Activated T-cell treated with anti-CD3 and anti-CD28 coated beads, Interleukin-2, amount 50 U/mL, for 48 hours (primary cell): ENCODE measurements at places on chromosomes 16 and 17.

GRCh38 chr16:1177750-1178149 is 24.8 kb downstream of the CACNA1H start:
- no peak for DNase-seq

DNA sequence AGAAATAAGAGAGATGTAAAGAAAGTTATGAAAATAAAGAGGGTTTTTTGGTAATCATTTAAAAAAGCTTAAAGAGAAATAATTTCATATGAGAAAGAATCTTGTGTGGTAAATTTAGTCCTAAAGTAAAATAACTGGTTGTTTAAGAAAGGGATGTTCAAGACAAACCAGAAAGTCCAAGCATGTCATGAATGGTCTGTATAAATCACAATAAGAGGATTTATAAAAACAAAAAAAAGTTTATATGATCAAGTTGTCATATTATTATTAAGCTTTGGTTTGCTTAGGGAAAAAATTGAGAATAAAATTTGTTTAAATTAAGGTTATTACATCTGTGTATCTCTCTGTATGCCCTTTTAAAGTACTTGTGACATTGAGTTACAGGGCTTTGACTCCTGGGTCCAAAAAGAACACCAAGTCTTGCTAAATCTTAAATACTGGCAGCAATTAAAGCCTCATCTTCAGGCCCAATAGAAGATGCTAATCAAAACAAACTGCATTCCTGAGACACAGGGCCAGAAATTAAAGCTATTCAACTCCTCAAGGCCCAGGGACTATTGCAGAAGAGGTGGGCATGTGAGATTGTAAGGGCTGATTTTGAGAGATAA is 15.6 kb upstream of the TRIM25 start:
- no peak for DNase-seq

DNA sequence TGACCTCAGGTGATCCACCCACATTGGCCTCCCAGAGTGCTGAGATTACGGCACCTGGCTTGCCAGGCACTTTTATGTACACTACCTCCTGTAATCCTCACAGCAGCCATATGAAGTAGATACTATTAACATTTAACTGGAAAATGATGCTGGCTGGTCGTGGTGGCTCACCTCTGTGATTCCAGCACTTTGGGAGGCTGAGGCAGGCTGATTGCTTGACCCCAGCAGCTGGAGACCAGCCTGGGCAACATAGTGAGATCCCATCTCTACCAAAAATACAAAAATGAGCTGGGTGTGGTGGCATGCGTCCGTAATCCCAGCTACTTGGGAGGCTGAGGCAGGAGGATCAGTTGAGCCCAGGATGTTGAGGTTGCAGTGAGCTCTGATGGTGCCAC is 2.0 kb upstream of the MAPK3 start:
- DNase-seq, result no peak

DNA sequence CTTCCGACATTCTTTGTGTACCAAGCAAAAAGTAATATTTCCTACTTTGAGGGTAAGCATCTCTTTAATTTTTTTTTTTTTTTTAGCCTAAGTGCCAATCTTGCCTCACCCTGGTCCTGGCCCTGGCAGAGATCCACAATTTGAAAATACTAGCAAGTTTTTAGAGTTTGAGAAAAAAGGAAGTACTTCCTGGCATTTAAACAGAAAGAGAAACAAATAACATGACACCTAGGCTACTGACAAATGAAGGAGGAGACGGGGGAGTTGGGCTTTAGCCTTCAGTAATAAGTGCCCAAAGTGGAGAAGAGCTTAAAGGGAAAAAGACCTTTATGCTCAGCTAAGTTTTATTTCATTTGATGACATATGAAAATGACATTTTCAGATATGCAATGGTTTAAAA is 92.8 kb downstream of the HS3ST3A1 start:
- DNase-seq, result no peak

- DNase-seq, result no peak
Measured at GRCh38 chr16:19315889-19316433, 30.4 kb downstream of the CLEC19A start.

- no peak for DNase-seq
Measured at GRCh38 chr17:15920758-15921239, 24.1 kb upstream of the ADORA2B start.

DNA sequence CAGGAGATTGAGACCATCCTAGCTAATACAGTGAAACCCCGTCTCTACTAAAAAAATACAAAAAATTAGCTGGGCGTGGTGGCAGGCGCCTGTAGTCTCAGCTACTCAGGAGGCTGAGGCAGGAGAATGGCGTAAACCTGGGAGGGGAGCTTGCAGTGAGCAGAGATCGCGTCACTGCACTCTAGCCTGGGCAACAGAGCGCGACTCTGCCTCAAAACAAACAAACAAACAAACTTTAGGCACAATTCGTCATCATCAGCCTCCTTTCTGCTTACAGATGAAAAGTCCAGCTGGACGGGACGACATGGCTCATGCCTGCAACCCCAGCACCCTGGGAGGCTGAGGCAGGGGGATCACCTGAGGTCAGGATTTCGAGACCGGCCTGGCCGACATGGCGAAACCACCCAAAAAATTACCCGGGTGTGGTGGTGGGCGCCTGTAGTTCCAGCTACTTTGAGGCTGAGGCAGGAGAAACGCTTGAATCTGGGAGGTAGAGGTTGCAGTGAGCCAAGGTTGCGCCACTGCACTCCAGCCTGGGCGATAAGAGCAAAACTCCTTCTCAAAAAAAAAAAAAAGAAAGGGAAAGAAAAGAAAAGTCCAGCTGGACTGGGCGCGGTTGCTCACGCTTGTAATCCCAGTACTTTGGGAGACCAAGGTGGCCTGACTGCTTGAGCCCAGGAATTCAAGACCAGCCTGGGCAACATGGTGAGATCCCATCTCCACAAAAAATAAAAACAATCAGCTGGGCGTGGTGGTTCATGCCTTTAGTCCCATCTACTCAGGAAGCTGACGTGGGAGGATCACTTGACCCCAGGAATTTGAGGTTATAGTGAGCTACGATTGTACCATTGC is 1.5 kb upstream of the SPIRE2 start:
- no peak for DNase-seq

GRCh38 chr17:50816771-50817751 is 18.3 kb upstream of the WFIKKN2 start:
- peak; percentile 77 for DNase-seq

GRCh38 chr16:87729266-87729954 is 36.4 kb downstream of the KLHDC4 start:
- no peak for DNase-seq

- peak; percentile 72 for DNase-seq
Measured at GRCh38 chr17:64491034-64491860, 5.6 kb downstream of the POLG2 start.

GRCh38 chr16:83727751-83728352 is 79.9 kb upstream of the HSBP1 start:
- DNase-seq, result no peak

GRCh38 chr16:68283801-68284598 is 19.7 kb downstream of the SLC7A6 start:
- DNase-seq, result no peak

DNA sequence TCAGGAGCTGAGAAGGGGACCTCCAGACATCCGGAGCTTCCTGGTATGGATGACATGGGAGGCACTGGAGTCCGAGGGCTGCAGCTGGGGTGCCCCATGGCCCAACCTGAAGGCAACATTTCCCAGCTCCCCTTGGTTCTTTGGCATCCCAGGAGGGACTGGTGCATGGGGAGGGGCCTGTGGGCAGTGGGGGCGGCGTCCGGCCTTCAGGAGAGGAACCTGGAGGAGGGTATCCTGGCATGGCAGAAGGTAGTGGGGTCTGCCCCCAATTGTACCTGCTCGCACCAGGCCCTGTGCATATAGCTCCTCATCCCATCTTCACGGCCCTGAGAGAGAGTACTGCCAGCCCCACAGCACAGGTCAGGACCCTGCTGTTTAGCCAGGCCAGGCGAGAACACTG is 11.9 kb downstream of the NPTX1 start:
- no peak for DNase-seq

GRCh38 chr17:67503184-67503583 is 126.1 kb downstream of the PITPNC1 start:
- no peak for DNase-seq

DNA sequence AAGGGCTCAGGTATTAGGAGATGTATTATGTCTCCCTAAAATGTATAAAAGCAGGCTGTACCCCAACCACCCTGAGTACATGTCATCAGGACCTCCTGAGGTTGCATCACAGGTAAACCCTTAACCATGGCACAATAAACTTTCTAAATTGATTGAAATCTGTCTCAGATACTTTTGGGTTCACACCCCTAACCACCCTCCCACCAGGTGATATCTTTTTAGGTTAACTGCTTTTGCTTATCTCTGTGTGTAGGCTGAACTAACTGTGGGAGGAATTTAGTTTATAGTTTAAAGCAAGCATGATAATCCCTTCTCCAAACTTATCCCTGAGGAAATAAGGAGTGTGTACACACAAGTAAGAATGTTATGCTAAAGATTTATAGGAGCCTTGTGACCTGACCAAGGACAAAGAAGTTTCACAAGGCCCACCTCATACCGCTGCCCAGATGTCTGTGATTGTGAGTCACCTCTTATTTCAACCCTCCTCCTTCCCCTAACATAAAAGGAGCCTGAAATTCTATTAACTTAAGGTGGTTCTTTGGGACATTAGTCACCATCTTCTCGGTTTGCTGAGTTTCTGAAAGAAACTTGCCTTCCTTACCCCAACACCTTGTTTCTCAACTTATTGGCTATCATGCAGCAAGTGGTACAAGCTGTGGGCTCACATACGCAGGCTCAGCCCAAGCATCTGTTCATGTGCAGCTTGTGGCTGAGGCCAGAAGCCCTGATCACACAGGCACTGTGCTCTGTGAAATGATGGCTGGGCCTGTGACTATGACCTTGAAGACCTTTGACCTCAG is 11.3 kb downstream of the PRSS22 start:
- DNase-seq, result no peak

DNA sequence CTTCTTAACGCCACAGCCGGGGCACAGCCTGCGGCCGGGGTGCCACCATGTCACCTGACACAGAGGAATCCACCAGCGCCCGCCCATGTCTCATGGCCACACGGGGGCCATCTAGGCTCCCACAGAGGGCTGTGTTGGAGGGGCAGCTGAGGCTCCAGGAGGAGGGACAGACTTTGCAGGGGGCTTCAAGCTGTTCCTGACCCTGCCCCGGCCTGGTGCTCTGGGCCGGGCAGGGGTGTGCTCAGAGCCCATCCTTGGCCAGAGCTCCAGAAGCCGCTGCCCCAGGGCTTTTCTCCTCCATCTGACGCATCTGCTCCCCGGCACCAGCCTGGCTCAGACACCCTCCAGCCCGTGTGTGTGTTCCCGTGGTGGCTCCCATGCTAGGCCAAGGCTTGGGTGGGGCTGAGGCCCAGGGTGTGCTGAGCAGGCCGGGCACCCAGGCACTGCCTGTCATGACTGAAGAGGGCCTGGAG is 7.8 kb upstream of the SLC38A10 start:
- DNase-seq, result no peak

- DNase-seq, result peak; percentile 45
Measured at GRCh38 chr16:27273330-27273669, 4.7 kb upstream of the NSMCE1 start.
